ENCODE measurements at places on chromosomes 5 and 9. TPM values are rescaled to one million over a fixed set of nuclear protein-coding genes. Genes with fewer than 3 reads are reported as not detected.

DNA sequence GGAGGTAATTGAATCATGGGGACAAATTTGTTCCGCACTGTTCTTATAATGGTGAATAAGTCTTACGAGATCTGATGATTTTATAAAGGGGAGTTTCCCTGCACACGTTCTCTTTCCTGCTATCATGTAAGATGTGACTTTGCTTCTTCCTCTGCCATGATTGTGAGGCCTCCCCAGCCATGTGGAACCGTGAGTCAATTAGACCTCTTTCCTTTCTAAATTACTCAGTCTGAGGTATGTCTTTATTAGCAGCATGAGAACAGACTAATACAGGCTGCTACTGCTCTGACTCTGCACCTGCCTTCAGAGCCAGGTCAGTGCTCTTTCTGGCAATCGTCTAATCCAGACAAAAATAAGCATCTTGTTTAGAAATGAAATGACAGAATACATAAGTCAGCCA, 479.2 kb upstream of the TUSC1 start:
- no peak for DNase-seq

- no peak for DNase-seq
Observed at GRCh38 chr9:137804908-137805630, 72.5 kb upstream of the CACNA1B start.

DNA sequence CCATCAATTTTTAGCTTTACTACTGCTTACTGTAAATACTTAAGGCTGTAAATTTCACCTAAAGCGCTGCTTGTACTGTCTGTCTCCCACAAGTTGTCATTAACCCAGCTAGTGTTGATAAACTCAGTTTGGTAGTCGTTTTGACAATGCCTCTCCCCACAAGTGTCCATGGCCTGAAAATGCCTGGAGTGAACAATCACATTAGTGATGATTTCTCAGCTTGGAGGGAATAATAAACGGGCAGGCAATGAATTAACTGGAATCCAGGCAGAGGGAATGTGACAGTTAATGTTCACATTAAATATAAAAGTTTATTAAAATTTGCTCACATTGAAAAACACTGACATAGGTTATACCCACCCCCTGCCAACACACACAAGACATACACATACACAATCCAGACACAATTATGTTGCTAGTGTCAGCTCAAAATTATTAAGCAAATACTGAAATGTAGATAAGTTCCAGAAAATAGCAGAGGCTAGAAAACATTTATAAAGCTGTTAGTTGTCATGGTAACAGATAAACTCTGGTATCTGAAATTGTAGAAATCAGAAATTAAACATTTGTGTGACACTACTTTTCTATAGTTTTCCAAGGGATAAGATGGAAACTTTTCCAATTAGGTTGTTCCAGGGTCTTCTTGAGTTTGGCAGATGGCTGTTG, 341.9 kb downstream of the DIRAS2 start:
- DNase-seq, result no peak

GRCh38 chr5:141637123-141637766, 448 bp downstream of the RELL2 start:
- DNase-seq, result peak; percentile 41

GRCh38 chr5:117487556-117487955, 912.9 kb upstream of the SEMA6A start:
- no peak for DNase-seq

- no peak for DNase-seq
Observed at GRCh38 chr5:163612358-163613149, 107.1 kb downstream of the MAT2B start.

- no peak for DNase-seq
Observed at GRCh38 chr9:14957109-14957508, 46.9 kb upstream of the FREM1 start.

GRCh38 chr9:110131499-110131898, 76.5 kb downstream of the C9orf152 start:
- no peak for DNase-seq

DNA sequence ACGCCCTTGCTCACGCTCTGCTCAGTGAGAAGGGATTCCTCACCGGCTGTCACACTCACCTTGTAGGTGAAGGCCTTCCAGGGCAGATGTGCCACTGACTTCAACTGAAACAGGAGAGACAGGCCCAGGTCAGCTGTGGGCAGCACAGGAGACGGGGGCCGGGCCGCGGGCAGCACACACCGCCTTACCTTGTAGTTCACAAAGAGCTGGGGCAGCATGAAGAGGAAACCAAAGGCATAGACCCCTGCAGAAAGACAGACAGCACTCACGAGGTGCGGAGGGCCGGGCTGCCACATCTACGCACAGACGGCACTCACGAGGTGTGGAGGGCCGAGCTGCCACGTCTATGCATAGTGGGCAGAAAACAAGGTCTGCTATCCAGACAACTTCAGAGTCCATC, 23.3 kb downstream of the CLPTM1L start:
- no peak for DNase-seq

- DNase-seq, result no peak
Observed at GRCh38 chr5:139513852-139514485, 31.4 kb upstream of the STING1 start.

DNA sequence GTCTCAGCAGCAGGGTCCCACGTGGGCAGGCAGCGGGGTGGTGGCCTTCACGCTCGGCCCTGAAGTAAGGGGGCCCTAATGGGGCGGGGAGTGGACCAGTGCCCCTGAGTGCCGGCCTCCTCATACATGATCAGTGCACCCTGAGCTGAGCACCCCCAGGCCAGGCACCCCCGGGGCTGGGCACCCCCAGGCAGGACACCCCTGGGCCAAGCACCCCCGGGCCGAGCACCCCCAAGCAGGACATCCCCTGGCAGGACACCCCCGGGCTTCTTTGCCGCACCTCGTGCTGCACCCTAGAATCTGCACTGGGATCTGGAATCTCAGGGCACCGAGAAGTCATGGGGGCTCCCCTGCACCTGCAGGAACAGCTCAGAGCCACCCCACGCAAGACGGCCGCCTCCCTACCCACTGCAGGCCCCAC, 51.4 kb downstream of the EXD3 start:
- DNase-seq, result no peak

GRCh38 chr5:23105021-23105420, 251.9 kb upstream of the CDH12 start:
- DNase-seq, result no peak

DNA sequence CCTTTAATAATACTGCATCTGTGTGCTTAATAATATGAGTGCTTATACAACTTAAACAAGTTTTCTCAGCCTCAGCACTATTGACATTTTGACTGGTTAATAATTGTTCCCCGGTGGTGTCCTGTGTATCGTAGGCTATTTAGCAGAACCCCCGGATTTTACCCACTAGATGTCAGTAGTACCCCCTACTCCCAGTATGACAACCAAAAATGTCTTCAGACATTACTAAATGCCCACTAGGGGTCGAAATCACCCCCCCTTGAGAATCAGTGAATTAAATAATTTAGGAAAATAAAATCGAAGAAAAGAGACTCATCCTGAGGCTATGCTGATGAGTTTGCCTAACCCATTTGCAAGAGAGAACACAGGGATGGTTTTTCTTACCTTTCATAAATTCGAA, 166.3 kb downstream of the ATP10B start:
- no peak for DNase-seq

DNA sequence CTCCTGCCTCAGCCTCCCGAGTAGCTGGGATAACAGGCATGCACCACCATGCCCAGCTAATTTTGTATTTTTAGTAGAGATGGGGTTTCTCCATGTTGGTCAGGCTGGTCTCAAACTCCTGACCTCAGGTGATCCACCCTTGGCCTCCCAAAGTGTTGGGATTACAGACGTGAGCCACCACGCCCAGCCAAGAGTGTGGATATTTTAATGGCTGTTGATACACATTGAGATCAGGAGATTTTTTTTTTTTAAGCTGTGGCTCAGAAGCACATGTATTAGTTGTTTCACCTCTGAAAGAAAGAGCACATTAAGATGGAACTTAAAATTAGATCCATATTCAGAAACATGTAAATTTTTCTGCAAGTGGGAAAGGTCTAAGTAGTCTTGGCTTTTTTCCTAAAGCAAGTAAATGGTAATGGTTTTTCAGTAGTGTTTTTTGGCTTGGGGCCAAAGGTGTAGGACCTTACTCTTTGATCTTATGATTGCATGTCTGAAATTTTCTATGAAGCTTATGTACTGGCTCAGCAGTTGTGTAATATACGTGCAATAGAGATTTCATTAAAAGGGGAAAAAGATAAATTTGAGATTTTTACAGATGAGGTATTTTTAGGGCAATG, 9.9 kb downstream of the RBM27 start:
- no peak for DNase-seq

DNA sequence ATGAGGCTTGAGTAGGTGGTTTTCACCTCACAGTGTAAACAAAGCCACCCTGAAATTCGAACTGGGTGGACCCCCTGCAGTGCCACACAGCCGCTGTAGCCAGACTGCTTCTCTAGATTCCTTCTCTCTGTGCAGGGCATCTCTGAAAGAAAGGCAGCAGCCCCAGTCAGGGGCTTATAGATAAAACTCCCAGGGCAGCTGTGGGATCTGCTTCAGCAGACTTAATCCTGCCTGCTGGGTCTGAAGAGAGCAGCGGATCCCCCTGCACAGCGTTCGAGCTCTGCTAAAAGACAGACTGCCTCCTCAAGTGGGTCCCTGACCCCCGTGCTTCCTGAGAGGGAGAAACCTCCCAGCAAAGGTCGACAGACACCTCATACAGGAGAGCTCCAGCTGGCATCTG, 71.4 kb downstream of the CARTPT start:
- no peak for DNase-seq

- no peak for DNase-seq
Observed at GRCh38 chr9:72382405-72382804, 17.4 kb upstream of the ZFAND5 start.

DNA sequence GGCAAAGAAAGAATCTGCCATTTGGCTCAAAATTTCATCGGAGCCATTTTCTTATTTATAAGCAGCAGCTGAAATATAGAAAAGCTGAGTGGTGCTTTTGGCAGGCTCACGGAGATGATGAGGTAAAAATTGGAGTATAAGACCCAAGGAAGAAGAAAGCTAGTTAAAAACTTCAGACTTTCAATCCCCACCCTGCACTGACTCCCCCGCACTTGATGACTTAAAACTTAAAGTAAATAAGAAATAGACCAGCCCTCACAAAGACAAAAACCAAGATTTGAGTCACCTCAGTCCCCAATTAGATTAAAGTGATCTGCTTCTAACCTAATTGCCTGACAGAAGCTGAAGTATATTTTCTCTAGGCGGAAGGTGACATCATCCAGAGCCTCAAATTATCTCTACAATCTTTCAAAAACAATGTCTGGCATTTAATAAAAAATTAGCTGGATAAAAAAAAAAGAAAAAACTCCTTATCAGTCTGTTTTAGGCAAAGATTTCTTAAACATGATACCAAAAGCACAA, 124.0 kb upstream of the PJA2 start:
- no peak for DNase-seq

- no peak for DNase-seq
Observed at GRCh38 chr9:30630459-30630858, 1754.0 kb upstream of the ACO1 start.

GRCh38 chr9:133144142-133144903, 19.4 kb downstream of the GBGT1 start:
- peak; percentile 77 for DNase-seq

DNA sequence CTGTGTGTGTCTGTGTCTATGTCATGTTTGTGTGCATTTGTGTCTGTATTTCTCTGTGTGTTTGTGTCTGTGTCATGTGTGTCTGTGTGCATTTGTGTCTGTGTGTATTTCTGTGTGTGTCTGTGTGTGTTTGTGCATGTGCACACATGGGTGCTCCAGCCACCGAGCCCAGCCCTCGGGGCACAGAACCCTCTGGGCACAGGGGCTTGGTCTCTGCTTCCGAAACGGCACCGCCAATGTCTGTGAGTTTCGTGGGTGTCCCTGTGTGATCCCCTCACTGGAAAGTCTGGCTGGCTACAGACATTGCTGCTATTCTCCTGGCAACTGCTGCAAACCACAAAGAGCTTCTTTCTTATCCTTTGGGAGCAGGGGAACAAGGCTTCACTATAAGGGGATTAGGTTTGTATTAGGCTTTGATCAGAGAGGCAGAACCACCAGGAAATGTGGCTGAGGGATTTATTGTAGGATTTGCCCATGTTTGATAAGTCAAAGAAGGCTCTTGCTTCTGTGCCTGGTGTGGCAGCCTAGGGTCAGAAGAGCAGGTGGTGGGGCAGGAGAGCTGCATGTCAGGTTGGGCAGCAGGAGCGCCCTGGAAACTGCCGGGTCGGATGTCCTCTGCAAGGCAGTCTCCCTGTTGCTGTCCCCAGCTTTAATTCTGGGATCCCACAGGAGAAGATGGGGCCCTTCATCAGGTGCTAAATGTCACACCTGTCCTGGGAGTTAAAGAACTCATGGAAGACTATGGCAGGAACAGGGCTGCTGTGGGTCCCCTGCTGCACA, 39.6 kb upstream of the FCN1 start:
- no peak for DNase-seq

- no peak for DNase-seq
Observed at GRCh38 chr5:16975950-16976624, 40.0 kb upstream of the MYO10 start.

- no peak for DNase-seq
Observed at GRCh38 chr5:9707732-9708462, 77.7 kb upstream of the TAS2R1 start.

- DNase-seq, result no peak
Observed at GRCh38 chr5:124888050-124888506, 141.6 kb upstream of the ZNF608 start.

- no peak for DNase-seq
Observed at GRCh38 chr9:70205366-70206020, 53.3 kb upstream of the SMC5 start.

GRCh38 chr5:133642153-133642722, 29.9 kb upstream of the FSTL4 start:
- DNase-seq, result no peak

DNA sequence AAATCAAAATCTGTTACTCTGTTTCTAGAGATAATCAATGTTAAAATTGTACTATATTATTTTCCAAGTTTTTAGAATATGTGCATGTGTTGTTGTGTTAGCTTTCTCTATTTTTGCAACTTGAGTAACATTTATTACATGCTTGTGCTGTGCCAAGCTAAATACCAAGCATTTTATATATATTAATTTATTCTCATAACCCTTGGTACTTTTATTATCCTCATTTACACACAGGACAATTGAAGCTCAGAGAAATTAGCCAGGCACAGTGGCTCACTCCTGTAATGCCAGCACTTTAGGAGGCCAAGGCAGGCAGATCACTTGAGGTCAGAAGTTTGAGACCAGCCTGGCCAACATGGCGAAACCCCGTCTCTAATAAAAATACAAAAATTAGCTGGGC, 254.0 kb upstream of the DMRT1 start:
- DNase-seq, result no peak

- DNase-seq, result no peak
Observed at GRCh38 chr5:45697201-45697600, 1.0 kb upstream of the HCN1 start.

The RALGPS1 gene
- 1.1 TPM for total RNA-seq

The TMEM174 gene
- total RNA-seq, result not detected

The AKNA gene
- total RNA-seq, result 77.2 TPM

The ANKRD55 gene
- total RNA-seq, result 0.22 TPM

The C7 gene
- 0.54 TPM for total RNA-seq

The DMRT3 gene
- total RNA-seq, result not detected

The NINJ1 gene
- total RNA-seq, result 69.8 TPM

The CCDC187 gene
- not detected for total RNA-seq

The OLFM1 gene
- total RNA-seq, result not detected

The POLR3G gene
- 22.5 TPM for total RNA-seq

All from activated T-cell treated with anti-CD3 and anti-CD28 coated beads, Interleukin-2, amount 50 U/mL, for 4 hours (primary cell).